ENCODE measurements at places on chromosomes 7 and 10.

- no peak for DNase-seq
Observed at GRCh38 chr10:121159670-121160069, 308.5 kb downstream of the WDR11 start.

- DNase-seq = no peak
Observed at GRCh38 chr7:29488977-29489376, 74.7 kb upstream of the PRR15 start.

DNA sequence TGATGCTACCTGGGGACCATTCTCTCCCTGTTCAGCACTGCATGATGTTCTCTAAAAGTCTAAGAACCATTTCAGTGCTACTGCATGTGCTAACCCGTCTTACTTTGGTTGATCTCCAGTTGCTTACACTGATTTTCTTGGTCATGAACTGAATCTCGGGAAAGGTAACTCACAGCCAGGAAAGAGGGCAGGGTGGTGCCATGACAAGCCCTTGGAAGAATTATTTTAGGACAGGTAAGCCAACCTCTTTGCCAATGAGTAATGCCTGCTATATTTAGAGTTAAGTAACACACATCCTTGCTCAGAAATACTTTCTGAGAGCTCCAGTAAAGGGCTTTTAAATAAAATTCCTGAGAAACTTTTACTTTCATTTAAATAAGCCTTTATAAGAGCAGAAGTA, 126.7 kb downstream of the ARL4A start:
- no peak for DNase-seq

- no peak for DNase-seq
Observed at GRCh38 chr7:44454348-44454747, 36.1 kb downstream of the NUDCD3 start.

DNA sequence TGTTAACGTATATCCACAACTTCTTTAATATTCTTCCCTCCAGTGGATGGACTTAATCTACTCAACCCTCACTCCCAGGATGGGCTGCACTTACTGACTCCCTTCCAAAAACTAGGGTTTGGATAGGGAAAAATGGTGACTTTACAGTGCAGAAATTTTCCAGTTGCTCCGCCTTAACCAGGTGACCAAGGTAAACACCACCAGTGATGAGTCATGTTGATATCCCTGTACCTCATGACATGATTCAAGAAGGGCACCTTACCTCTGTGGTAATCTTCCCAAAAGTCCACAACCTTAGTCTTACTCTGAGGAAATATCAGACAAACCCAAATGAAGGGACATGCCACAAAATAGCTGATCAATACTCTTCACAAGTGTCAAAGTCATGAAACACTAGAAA, 3.5 kb upstream of the GSTK1 start:
- no peak for DNase-seq

DNA sequence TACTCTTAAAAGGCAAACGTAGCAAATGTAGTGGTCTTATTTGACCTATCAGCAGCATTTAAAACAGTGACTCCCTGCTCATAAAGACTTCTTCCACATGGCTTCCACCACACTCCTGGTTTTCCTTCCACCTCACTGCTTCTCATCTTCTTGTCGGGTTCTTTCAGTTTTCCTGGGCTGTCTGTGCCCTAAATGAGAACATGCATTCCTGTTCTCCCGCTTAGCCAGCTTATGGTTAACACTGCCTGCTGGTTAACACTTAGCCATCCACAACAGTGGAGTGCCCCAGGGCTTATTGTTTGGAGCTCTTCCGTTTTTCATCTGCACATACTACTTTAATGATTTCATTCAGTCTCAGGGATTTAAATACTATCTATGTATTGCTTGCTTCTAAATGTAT, 34.3 kb upstream of the EXOC6 start:
- no peak for DNase-seq

DNA sequence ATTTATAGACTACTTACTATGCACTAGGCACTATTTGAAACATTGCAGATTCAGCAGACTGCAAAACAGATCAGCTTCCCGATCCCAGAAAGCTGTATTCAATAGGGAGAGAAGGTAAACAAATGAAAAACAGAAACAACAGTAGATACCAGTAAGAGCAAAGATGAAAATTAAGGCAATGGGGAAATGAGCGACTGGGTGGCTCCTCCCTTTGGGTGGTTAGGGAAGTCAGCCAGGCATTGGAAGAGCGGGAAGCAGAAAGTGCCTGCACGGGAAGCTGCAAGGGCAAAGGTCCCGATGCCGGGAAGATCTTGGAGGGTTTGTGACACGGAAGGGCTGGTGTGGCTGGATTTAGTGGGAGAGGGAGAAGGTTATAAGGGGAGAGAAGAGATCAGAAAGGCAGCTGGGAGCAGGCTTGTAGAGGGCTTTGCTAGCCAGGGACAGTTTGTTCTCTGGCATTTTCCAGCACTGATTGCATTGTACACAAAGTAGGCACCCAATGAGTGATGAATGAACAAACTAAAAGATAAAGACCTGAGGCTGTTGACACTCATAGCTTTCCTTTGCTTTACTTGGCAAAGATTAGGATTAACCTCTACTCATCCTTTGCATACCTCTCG, 67.8 kb downstream of the NAMPT start:
- no peak for DNase-seq

GRCh38 chr10:63337455-63338251, 128.1 kb downstream of the JMJD1C start:
- DNase-seq = no peak

- no peak for DNase-seq
Observed at GRCh38 chr10:124518366-124518765, 56.7 kb downstream of the LHPP start.

DNA sequence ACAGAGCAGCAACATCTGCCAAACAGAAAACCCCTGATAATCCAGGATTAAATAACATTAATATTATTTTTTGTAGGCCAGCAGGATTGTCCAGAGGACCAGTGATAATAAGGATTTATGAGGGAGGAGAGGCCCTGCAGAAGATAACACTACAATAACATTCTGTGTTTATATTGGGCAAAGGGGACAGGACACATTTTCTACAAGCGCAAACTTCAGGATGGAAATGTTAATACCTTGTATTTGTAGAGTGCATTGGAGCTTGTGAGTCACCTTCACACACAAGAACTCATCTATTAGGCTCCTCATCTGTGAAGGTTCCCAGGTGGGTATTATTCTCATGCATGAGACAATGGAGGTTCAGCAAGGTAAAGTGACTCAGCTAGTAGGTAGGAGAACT, 51.0 kb downstream of the BAMBI start:
- DNase-seq = no peak

DNA sequence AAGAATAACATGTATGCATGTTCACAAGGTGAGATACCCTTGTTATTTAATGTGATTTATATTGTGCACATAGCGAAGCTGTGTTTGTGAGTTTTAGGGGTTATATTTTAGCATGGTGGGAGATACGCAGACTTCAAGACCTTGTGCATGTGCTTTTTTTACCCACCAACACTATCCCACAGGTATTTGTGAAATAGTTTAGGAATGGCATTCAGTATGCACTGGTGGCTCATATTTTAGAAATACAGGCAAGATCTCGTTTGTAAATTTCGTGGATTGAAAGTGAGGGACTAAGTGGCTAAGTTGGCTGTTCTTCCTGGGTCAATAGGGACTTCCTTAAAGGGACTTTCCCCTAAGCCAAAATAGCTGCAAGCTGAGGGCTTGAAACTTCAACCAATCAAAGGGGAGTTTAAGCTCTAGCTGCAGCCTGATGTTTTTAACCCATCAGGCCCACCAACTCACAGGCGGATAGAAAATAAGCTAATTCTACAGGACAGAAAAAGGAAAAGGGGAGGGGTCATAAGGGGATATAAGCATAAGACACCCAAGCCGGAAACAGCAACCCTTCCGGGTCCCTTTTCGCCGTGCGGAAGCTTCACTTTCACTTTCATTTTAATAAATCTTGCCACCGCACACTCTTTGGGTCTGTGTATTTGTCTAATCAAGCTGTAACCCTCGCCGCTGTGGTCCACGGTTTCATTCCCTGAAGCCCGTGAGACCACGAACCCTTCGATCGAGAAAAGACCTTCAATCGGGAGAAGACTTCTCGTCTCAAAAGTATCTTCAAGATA, 291.0 kb downstream of the GPR158 start:
- no peak for DNase-seq

DNA sequence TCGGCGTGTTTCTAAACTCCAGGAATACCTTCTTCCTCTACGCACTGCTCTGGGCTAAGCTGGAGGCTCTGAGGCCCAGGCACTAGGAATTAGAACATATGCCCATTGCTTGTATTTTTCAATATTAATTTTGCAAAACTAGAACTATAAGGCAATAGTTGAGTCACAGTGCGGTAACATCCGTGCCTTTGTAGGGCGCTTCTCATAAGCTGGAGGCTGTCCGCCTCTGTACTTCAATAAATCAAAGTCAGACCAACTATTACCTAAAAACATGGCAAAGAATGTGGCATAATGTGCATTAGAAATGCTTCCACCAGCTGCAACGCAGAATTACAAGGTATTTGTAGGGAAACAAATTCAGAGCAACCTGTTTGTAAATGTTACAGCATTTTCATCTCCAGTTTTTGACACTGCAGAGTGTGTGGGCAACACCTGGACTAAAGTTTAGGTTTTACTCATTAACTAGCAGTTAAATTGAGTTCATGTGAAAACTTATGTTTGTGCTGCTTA, 440 bp upstream of the MINDY3 start:
- DNase-seq = no peak

DNA sequence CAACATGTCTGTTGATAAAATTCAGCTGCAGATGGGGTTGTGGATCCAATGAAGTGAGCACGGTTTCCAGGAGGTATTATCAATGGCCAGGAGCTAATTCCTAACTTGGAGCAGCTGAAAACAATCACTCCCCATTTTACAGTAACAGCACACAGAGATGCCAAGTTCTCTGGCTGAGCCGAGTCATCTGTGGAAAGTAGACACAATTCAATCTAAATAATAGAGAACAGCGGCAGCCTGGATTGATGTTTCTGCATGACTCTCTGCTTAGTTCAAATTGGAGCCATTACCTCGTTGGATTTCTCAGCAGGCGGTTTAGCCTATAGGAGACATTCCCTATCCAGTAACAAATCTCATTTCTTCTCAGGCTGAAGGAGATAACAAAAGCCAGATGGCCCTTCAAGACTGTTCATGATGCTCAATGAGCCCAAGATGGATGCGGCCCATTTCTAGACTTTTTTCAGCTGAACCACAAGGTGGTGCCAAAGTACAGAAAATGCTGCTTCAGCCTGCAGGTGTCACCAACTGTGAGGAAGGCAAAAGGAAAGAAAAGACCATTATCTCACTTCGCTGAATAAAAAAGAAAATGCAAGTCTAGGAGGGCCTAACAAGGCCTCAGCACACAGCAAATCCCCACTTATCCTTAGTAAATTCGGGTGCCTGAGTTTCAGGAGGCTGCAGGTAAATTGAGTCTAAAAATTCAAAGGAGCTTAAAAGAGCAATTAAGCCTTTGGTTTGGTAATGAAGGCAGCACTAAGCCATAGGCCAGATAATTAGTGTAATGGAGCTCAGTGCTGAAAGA, 83.7 kb downstream of the SLC16A9 start:
- DNase-seq = no peak

DNA sequence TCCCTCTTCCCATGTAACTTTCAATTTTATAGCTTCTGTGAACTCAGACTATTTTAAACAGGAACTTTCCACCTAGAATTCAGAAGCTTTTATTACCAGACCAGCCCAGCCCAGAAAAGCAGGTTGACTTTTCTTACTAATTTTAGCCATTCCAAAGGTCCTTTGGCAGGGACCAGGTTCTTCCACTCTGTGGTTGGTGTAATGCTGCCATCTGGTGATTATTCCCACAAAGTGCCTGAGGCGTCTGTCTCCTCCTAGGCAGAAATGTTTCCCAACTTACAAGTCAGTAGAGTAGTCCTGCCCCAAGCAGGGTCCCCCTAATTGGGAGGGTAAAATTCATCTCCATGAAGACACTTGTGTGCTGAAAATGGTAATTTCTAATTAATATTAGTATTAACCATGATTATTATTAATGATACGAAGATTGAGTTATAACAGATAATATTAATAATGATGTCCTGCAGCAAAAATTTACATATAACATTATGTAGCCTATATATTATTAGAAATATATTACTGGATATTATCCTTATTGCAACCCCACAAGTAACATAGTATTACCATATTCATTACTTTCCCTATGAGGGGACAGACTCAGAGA, 53.0 kb upstream of the PPP1R17 start:
- DNase-seq = no peak

GRCh38 chr10:127942811-127943210, 35.9 kb downstream of the PTPRE start:
- no peak for DNase-seq

DNA sequence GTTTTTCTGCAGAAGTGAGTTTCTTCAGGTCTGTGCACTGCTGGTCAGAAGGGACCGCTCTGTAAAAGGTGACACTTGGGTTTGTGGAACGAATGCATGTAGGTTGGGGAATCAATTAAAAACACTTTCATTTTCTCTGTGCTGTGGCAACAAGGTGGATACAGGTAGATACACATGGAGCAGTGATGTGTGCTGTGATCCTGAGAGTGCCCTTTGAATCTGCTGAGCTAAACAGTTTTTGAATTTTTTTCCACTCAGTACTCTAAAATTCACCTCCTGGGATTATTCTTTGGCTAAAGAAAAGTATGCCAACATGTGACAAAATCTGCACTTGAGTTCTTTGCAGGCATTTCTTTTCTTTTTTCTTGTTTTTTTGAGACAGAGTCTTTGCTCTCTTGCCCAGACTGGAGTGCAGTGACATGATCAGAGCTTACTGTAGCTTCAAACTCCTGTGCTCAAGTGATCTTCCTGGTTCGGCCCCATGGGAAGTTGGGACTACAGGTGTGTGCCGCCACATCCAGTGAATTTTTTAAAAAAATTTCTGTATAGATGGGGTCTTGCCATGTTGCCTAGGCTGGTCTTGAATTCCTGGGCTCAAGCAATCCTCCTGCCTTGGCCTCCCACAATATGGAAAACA, 338.9 kb downstream of the EXOC4 start:
- no peak for DNase-seq

DNA sequence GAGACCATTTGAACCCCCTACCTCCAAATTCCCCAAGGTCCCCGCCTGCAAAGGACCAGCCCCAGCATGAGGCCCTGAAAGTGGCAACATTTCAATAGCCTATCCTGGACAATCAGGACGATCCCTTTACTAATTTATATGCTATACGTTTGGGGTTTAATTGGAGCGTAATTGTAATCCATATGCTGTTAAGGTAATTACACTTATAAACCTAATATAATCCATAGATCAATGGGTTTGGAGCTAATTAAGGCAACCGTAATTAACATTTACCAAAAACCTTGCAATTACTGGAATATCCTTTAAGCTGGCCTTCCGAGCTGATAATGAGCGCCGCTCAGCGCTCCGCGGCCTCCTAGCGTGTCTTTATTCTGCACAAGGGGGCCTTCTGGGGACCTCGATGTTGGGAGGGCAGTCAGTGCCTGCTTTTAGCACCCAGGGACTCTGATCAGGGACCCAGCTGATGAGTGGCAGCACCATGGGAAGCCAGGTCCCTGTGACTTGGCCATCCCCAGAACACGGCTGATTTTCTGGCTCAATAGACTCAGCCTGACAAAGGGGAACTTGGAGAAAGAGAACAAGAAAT, 91.2 kb downstream of the LHPP start:
- no peak for DNase-seq
